AG08396 (cell line): ENCODE measurements at places on chromosomes 7 and 10.

DNA sequence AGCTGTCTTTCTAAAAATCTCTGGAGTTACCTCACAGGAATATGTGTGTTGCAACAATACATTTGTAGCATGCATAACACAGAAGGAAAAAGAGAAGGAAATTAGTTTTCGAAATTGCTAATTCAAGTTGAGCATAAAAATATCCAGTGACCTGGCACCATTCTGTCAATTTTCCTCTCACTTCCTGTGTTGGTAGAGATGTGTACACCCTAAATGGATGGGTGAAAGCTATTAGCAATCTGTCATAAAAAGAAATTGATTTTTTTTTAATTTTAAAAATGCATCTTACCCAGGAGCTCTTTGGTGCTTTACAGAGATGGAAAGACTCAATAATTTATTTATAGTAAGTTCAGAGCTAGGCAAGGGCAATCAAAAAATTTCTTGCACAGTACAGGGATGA is 333.3 kb upstream of the TMEM229A start:
- DNase-seq, result no peak

DNA sequence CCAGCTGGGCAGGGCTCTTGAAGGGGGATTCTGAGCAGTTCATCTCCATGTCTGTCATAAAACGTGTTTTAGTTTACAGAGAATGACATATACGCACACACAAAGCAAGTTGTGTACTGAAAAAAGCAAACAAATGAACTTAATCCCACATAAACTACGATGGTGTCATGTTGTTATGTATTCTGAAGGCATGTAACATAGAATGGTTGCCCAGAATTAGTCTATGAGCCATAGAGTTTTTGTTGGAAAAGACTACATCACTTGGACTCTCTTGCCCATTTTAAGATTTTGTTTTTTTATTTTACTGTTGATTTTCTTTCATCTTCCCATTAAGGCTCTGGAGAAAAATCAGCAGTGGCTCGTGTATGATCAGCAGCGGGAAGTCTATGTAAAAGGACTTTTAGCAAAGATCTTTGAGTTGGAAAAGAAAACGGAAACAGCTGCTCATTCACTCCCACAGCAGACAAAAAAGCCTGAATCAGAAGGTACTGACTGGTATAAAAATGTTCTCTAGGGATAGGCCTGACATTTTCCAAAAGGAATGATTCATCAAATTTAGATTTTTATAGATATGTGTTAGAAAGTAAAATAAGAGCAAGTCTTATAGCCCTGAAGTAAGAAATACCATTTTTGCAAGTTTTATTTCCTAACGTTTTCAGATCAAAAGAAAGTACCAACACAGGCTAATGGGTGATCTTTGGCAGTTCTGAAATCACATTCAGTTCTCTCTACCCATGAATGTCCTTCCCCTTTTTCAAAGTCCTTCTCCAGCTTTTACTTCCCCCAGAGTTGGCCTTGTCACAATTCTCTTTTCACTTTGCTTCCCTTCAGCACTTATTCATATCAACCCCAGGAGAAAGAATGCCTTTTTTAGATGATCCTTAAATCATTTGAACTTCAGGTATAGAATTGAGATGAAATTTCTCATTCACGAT is 18.9 kb downstream of the CEP55 start:
- DNase-seq, result no peak

- no peak for DNase-seq
Measured at GRCh38 chr7:93944673-93945072, 23.1 kb downstream of the GNG11 start.

GRCh38 chr10:100723180-100723579 is 22.2 kb upstream of the PAX2 start:
- DNase-seq, result no peak

DNA sequence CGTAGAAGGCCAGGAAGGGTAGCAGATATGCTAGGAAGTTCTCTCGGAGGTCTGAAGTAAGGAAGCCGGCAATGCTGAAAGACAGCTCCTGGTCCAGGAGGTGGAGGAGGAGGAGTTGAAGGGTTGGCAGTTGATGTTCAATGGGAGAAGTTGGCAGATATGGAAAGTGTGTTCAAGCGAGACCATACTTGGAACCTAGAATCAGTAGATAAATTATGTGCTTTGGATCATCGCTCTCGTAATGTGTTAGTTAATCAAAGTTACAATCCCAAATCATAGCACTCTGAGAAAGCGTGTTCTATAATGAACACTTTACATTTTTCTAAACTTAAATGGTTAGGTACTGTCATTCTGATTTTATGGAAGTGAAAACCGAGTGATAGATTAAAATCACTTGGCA is 152.9 kb downstream of the CELF2 start:
- no peak for DNase-seq

DNA sequence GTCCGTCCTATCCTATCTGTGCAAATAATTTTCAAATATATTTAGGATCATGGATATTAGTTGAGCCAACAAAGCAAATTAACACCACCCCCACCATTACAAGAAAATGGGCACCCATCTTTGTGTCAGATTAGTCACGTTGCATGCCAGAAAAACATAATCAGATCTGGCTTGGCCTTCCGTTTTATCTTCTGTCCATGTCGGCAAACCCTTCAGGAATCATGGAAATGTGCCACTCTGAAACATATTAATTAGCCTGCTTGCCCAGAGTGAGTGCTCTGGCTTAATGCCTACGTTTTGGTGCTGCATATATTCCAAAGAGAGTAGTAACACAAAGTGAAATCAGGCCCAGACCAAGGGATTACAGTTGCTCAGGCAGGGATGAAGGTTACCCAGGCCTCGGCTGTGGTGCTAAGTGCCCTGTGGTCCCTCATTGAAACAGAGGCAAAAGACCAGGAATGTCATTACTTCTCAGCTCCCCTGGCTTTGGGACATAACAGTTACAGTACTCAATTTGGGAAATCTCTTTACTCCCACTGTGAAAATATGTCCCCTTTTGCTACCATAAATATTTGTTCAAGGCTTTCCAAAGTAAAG is 154.0 kb upstream of the LSM8 start:
- DNase-seq, result no peak

DNA sequence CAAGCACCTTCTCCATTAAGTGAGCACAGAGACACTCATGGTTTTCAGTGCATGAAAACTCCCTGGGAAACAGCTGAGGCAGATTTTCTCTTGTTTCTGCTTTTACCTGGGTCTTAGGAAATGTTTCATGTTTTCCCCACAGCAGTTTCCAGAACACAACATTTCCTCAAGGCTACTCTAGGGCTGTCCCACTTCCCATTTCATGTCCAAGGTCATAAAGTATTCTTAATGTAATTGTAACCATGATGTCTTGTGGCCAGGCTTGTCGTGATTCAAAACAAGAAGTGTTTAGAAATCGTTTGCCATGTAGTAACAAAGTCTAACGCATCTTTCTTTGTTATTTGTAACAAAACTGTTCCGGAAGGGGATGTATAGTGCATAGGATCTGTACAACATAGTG is 83.8 kb upstream of the NRP1 start:
- DNase-seq, result no peak

- no peak for DNase-seq
Measured at GRCh38 chr7:146926841-146927240, 810.2 kb downstream of the CNTNAP2 start.

DNA sequence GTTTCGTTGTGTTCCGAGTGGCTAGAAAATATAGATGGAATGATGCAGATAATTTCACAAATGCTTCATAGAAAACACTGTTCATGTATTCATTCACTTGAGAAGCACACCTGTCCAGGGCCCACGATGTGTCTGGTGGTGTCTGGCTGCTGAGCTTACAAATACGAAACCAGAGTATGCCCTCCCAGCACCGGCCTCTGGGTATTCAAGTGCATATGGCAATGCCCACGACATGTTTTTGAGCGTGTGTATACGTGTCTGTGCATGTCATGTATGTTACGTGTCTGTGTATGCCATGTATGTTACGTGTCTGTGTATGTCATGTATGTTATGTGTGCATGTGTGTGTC is 37.9 kb downstream of the IL2RA start:
- no peak for DNase-seq

- DNase-seq, result peak; percentile 41
Measured at GRCh38 chr10:16809074-16809718, 8.0 kb downstream of the RSU1 start.

DNA sequence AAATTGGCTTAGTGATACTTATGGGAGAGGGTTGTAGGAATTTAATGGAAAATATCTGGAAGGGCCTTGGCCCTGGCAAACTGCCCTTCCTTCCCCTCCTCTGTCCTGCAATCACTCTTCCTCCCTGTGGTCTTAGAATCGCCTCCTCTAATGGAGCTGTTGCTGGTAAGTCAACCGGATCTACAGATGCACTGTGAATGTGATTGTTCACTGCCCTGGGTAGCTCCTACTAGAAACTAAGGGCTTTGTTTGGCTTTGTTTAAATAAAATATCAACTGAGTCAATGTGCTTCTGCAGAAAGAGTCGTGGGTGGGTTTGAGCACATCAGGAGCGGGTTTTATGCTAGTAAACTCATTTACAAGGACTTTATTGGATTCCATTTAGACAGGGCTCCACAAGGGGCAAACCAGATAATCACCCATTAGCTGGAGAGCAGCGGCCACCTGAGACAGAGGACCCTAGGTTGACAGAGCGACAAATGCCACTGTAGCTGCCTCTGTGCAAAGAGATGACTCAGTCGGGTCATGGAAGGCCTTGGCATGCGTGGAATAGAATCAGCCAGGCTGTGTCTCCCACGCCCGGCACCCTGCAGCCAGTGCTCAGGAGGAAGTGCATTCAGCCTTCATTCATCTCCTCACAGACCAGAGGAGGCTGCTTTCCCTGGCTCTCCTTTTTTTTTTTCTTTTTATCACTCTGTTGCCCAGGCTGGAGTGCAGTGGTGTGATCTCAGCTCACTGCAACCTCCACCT is 97.9 kb downstream of the GAD2 start:
- DNase-seq, result no peak

DNA sequence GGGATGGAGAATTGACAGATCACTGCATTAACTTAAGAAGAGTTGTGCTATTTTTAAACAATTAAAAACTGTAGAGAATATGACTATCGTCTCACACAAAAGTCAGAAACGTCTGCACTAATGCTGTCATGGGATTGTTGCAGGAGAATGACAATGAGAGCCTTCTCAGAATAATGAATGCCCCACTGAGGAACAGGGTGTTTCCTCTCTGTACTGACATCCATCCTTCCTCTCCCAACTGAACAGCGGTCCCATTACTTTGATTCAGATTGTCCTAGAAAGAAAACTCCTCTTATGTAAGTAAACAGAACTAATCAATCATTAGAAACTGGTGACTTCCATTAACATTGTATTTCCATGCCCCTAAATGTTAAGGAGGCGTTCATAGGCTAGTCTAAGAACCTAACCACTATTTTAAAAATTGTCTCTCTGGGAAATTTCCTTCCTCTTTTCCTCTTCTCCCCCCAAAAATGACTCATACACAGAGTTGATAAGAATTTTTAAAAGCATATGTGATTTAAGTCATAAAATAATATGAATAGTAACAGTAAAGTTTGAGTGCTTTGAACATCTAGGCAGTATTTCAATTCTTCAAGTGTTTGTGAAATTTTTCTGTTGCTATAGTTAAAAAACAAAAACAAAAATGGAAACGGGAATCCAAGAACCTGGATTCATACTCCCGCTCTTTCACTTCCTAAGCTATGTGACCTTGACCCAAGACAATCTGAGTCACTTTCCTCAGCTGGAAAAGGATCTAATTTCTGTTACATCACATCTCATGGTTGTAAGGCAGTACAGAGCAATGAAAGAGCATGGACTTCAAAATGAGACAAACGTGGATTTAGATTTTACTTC is 12.7 kb upstream of the MACC1 start:
- peak; percentile 36 for DNase-seq

DNA sequence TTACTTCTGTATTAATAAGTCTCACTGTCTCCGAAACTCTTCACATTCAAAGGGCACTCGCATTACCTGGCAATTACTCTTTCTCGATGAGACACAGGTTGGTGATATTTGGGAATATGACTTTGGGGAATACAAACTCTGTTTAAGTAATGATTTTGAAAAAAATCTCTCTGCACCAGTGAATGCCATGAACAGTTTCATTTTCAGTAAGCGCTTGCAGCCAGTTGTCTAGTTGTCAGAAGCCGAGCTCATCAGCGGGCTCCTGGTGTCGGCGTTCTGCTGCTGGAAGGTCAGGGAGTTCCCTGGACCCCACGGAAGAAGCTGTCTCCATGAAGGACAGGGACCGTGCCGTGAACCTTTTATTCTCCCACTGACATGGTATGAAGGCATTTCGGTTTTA is 57.7 kb downstream of the PTPRE start:
- no peak for DNase-seq

DNA sequence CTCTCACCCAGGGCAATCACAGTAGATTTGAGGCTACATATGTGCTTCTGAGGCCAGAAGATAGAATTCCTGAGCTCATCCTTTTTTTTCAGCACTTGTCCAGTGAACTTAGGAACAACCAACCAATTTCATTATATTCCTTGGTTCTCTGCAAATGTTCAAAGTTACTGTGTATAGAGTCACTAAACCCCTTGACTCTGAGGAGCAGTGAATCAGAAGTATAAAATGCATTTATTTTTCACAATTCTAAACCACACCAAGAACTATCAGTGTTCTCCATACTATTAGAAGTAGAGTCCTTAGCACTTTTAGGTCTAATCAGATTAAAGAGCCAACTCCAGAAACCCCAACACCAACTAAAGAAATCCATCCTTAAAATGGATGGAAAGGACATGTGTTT is 19.6 kb upstream of the PAPSS2 start:
- DNase-seq, result no peak
